HCT116 (cell line): ENCODE measurements at places on chromosomes 7 and 10. TPM values are rescaled to one million over a fixed set of nuclear protein-coding genes. Genes with fewer than 3 reads are reported as not detected.
A peak's percentile ranks its signal among the peaks of the same experiment; 100 is the strongest.

The HTR7 gene
- total RNA-seq: 32.2 TPM

The TRPV5 gene
- not detected for total RNA-seq

The PODXL gene
- total RNA-seq: 37.5 TPM

- H3K36me3 ChIP-seq: no peaks in the 10 kb centered on the region
- no peak for DNase-seq
- no peaks in the 10 kb centered on the region for H3K4me1 ChIP-seq
- H3K4me3 ChIP-seq: no peak overlapping the region
- peaks cover 44% of the 10 kb centered on the region for H3K27me3 ChIP-seq
- no peak overlapping the region for H3K27ac ChIP-seq
Measured at GRCh38 chr7:126843336-126843735, 409.4 kb downstream of the GRM8 start.

DNA sequence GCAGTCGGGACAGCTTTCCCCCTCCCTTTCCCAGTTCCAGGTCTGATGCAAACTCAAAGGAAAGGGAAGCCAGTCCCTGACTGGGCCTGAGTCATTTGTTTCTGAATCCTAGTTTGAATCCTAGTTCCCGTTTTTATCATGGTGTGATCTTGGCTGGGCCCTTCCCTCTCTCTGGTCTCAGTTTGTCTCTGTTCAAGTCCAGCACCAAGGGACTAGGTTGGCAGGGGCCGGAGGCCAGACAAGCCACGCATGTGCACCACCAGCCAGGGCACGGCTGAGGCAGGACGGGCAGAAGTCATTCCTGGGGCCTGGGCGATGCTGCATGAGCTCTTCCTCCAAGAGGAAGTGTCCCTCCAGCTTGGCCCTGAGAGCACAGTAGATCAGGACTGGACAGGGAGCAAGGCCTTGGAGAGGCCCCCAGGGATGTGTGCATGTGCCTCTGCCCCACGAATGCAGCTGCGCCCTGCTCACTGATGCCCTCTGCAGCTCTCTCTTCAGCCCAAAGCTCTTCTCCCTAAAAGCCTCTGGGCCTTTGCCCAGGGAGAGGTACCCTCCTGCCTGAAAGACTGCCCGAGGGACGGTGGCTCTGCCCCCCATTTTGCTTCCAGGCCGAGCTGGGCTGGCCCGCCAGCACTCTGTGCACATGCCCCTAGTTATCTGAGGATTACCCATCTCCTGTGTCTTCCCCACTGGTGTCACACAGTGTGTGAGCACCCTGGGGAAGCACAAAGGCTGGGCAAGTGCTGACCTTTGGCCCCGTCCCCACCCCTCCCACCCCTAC, 86.7 kb downstream of the ZMIZ1 start:
- DNase-seq: no peak
- H3K4me3 ChIP-seq: no peak overlapping the region
- no peaks in the 10 kb centered on the region for H3K27me3 ChIP-seq

- no peak for DNase-seq
- peaks cover 40% of the 10 kb centered on the region for H3K4me1 ChIP-seq
- no peak overlapping the region for H3K4me3 ChIP-seq
Measured at GRCh38 chr7:44982970-44983369, 4.2 kb upstream of the MYO1G start.

The FAM241B gene
- 18.0 TPM for total RNA-seq

The DNAH11 gene
- 0.39 TPM for total RNA-seq

DNA sequence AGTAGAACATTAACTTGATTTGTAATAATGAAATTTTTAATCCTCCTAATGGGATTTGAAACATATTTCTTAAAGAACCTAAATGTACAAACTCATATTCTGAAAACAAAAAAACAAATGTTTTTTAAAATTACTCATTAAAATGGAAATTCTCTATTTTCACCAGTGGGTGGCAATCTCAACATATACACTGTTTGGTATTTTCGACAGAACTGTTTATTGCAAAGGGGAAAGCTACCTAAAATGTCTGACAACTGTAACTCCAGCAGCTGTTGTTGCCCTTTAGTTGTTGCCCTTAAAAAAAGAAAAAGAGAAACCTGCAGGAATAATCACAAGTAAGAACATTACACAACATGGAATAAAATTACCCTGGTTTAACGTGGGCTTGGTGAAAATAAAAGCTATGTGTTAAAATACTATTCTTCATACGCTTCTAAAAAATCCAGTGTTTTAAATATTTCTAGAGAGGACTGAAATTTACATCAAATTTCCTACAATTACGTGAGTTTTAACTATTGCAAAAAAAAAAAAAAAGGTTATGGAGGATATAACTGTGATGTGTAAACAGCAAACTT, 54.5 kb downstream of the COL1A2 start:
- H3K27ac ChIP-seq: no peak overlapping the region
- no peak overlapping the region for H3K4me3 ChIP-seq
- H3K27me3 ChIP-seq: no peaks in the 10 kb centered on the region
- H3K4me1 ChIP-seq: no peaks in the 10 kb centered on the region
- no peaks in the 10 kb centered on the region for H3K36me3 ChIP-seq

The PRSS1 gene
- total RNA-seq: 14.6 TPM

DNA sequence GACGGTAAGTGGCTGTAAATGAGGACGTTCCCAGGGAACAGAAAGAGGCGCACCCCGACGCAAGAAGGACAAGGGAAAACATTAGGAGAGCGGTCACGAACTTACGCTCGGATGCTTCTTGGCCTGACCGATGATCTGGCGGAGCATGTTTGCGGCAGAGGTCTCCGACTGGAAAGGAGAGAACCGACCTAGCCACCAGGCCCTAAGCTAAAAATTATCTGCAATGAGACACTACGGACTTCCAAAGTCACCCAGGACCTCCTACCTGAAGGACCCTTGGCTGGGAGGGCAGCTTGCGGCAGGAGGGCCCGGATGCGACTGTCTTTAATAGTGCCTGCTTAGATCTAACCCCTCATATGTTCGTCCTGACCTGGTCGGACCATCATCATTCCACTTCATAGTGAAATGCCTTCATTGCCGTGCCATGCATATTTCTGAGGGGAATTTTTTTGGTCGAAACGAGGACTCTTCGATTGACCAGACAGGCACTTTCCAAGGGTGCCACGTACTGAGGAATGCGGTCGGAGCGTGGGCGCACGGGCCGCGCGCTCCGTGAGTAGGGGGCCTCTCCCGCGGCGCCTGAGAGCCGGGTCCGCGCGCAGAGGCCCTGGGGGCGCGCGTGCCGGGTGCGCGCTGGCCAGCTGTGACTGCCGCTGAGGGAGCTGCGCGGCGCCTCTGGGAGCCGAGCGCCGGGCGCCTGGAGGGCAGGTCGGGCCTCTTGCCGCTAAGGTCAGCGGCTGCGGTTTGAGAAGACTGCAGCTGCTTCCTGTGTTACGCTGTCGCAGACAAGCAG, 33.6 kb upstream of the PHF14 start:
- peaks cover 14% of the 10 kb centered on the region; the same call in 1 of the 2 replicates for H3K36me3 ChIP-seq
- H3K4me1 ChIP-seq: peaks cover 15% of the 10 kb centered on the region
- H3K27me3 ChIP-seq: 0 out of 2 replicates have a peak, but pooled peaks cover 9% of the 10 kb centered on the region

- peak; percentile 16 for DNase-seq
- peaks cover 20% of the 10 kb centered on the region; the same call in 1 of the 2 replicates for H3K36me3 ChIP-seq
- H3K4me1 ChIP-seq: peaks cover 38% of the 10 kb centered on the region
- H3K4me3 ChIP-seq: no peak overlapping the region
- no peaks in the 10 kb centered on the region for H3K27me3 ChIP-seq
Measured at GRCh38 chr10:77846718-77847311, 79.7 kb downstream of the DLG5 start.

DNA sequence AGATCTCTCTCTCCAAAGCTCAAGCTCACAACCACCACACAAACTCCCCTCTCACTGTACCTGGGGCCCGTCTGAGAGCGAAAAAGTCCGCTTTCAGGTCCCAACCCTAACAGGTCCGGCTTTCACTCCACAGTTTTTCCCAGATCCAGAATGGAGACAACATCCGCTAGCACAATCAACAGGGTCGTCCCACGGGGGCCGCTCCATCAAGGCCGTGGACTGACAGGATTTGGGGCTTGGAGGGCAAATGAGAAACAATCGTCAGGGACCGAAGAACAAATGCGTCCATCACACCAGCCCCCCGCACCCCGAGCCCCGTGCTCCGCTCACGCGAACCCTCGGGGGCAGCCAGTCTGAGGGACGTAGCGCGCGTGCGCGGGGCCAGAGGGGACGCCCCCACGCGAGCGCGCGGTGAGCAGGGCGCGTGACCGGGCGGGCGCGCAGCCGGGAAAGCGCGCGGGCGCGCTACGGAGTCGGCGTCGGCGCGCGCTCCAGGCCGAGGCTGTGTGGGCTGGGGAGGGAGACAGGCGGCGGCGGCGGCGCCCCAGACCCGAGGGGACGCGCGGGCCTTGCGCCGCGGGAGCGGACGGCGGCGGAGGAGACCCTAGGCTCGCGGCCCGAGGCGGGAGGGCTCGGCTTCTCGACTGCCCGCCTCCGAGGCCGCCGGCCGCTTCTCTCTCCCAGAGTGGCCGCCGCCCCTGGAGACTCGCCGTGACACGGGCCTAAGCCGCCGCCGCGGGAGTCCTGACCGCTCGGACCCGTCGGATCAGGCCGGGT, at the start of gene SLK:
Gene SLK (plus strand): TSS at position 470 of the 777 bp plus-strand sequence. CDS start 606 bp downstream, outside the sequence.
- peaks cover 46% of the 10 kb centered on the region for H3K4me1 ChIP-seq
- H3K36me3 ChIP-seq: no peaks in the 10 kb centered on the region
- H3K4me3 ChIP-seq: peak within 1 kb of the TSS; percentile 73
- peak; percentile 59 for DNase-seq
- peak within 1 kb of the TSS; percentile 95 for H3K27ac ChIP-seq

The VAX1 gene
- not detected for total RNA-seq

- H3K4me1 ChIP-seq: peaks cover 19% of the 10 kb centered on the region
- H3K27me3 ChIP-seq: no peaks in the 10 kb centered on the region
- no peak overlapping the region for H3K27ac ChIP-seq
- peak; percentile 60 for DNase-seq
- no peak overlapping the region for H3K4me3 ChIP-seq
- H3K36me3 ChIP-seq: peaks cover 4% of the 10 kb centered on the region
Measured at GRCh38 chr7:102390697-102391484, 5.3 kb upstream of the PRKRIP1 start.
